Stimulated activated CD8-positive, alpha-beta memory T cell treated with anti-CD3 and anti-CD28 coated beads, Interleukin-4, amount 100 ng/mL, for 4 hours (primary cell): ENCODE measurements at places on chromosomes 4 and X.

DNA sequence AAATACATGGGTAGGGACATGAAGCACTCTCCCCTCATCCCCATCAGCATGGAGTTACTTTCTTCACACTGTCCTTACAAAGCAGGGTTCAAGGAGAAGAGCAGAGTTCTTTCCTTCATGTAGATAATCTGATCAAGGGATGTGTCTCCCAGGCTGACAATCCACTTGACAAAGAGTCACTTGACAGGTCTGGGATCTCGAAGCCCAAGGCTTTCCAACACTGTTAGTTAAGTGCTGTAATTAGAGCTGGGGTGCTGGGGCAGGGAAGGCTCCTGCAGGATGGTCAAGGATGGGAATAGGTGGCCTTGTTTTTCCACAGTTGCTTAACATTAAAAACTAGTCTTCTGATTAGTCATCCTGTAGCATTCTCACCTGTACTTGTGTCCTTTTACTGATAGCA lies 38.0 kb downstream of the CCNG2 start:
- DNase-seq, result no peak

DNA sequence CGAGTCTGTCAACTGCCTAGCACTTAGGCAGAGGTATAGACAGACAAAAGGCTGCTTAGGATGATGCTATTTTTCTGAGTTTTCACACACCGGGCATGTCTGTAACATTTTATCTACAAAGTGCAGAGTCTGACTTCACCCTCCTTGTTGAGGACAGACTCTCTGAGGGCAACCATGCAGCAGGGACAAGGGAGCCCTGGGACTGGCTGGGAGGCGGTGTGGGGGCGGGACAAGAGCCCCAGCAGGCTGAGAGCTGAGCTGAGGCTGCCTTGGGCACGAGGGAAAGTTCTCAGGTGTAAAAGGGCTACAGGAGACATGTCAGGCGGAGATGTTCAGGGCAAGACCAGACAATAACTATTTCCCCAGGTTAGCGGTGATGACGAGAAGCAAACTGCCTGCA lies 81.6 kb downstream of the GATB start:
- no peak for DNase-seq

GRCh38 chr4:143017210-143017609 lies 167.5 kb upstream of the USP38 start:
- DNase-seq, result no peak

- no peak for DNase-seq
Measured at GRCh38 chr4:29405116-29405515, 1315.1 kb upstream of the PCDH7 start.

GRCh38 chr4:167774646-167775045 lies 317.7 kb upstream of the ANXA10 start:
- no peak for DNase-seq

DNA sequence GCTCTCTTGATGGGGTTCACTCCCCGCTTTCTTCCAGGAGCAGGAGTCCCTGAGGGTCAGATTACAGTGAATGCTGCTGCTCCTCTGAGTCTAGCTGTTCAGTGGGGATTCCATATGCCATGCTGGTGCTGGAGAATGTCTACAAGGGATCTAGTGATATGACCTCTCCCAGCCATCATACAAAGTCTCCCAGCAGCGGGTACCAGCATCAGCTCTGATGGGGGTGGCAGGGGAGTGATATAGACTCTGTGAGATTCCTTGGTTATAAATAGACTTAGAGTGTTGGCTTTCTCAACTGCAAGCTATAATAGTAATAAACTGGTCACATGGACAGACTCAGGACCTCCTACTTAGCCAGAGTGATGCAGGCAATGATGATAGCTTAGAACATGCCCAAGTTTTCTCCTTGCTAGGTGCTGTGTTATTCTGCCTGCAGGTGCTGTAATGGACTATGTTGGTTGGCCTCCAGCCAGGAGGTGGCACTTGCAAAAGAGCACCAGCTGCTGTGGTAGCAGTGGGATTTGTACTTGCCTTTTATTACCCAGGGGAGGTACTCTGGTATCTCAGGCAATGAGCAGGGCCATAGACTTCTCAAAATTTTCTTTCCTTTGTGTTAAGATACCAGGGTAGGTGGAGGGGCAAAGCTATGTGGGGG lies 202.9 kb downstream of the CHIC1 start:
- no peak for DNase-seq

DNA sequence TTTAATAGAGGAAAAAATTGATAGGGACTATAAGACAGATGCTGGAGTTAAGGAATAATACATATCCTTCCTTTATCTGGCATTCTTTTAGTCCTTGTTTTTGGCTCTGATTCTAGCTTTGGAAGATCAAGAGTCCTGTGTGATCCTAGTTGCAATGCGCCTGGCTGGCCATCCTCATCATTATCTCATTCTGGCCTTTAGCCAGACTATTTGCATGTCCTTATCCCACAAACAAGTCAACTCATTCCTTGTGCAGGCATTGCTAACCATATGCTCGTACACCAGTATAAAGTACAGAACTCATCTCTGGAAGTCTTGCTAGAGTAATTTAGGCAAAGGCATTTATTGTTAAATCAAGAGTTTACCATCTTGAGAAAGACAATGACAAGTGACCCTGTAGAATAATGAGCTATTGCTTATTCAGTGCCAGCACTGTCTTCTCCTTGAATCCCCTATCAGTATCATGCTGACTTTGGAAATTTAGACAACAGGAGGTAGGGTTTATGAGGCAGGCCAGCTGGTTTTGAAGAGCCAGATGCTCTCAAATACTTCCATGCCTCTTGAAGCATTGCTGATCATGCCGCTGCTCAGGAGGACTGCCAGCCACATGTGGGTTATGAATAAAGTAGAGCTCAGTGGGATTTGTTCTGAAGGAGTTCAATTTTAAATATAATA lies 1730.3 kb upstream of the TENM3 start:
- no peak for DNase-seq
